ENCODE measurements at places on chromosomes 1 and 21. TPM values are rescaled to one million over a fixed set of nuclear protein-coding genes. Genes with fewer than 3 reads are reported as not detected.

Gene NFASC
- 1.9 TPM for total RNA-seq

Gene UTS2
- not detected for total RNA-seq

Gene RIPK4
- total RNA-seq = 13.9 TPM

Gene SPATC1L
- 0.20 TPM for total RNA-seq

Gene C1orf94
- total RNA-seq = not detected

Gene SHISAL2A
- 0.27 TPM for total RNA-seq

Gene MEX3A
- total RNA-seq = 2.2 TPM

Gene TSPEAR
- not detected for total RNA-seq

Gene CR2
- total RNA-seq = not detected

Gene DUSP23
- total RNA-seq = 39.6 TPM

Gene COP1
- total RNA-seq = 33.0 TPM

Gene OBSCN
- 5.9 TPM for total RNA-seq

Gene GUCA2A
- not detected for total RNA-seq

Gene ADAMTS5
- not detected for total RNA-seq

Gene HIVEP3
- total RNA-seq = 2.0 TPM

Gene C1orf226
- total RNA-seq = 0.91 TPM

Gene KLHDC9
- total RNA-seq = 2.2 TPM

Gene STRIP1
- total RNA-seq = 10.8 TPM

Gene PEX11B
- 25.4 TPM for total RNA-seq

Gene FCAMR
- not detected for total RNA-seq

Gene SLC2A5
- 0.13 TPM for total RNA-seq

Gene ADAM30
- total RNA-seq = not detected

Gene USH2A
- total RNA-seq = not detected

Gene AKR7A3
- total RNA-seq = 0.24 TPM

Gene TLR5
- 0.49 TPM for total RNA-seq

Gene CLCA1
- not detected for total RNA-seq

Data from A549 treated with ZK216348 at 1 μM for 4 hours (cell line).